DMS79 treated with DMSO at 0.1 percent for 48 hours (cell line): ENCODE measurements at places on chromosomes 5 and 9.

- no peak for DNase-seq
Observed at GRCh38 chr9:105836936-105837660, 142.8 kb downstream of the TMEM38B start.

DNA sequence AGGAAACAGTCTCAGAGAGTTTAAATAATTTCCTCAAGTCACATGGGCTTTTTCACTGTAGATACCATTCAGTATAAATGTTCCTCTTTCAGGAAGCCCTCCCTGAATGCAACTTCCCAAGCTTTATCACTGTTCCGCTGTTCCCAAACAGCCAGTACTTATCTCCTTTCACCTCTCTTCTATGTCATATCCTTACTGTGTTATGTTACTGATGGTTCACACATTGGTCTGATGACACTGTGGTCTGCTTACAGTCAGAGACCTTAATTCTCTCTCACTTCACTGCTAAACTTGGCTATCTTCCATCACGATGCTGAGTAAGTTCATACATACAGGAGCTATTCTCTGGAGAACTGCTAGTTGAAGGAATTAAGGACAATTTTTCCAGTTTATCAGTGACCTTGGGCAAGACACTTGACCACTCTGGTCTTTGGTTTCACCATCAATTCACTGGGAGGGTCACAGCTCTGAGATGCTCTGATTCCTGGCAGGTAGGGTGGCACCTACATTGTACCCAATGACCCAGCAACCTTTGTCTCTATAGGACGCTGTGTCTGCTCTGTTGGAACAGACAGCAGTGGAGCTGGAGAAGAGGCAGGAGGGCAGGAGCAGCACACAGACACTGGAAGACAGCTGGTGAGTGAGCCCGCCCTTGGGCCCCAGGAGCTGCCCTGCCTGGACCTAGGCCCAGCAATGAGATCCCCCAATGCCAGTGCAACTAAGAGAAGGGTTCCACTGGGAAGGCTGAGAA, 42.1 kb upstream of the RARS1 start:
- DNase-seq: no peak

DNA sequence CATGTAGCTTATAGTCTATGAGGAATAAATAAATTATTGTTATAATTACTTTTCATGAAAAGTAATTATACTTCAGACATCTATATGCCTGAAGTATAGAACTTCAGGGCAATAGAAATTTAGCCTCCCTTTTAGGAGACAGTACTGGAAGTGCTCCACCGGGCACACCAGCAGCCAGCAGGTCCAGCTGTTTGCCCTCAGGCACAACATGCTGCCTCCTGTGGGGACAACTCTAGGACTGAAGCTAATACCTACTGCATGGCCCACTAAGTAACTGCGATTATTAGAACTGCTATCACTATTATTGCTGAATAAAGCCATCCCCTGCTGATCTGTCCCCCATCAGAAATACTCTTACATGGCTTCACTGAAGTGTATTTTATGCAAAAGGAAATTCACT, 329.6 kb downstream of the MED10 start:
- no peak for DNase-seq

DNA sequence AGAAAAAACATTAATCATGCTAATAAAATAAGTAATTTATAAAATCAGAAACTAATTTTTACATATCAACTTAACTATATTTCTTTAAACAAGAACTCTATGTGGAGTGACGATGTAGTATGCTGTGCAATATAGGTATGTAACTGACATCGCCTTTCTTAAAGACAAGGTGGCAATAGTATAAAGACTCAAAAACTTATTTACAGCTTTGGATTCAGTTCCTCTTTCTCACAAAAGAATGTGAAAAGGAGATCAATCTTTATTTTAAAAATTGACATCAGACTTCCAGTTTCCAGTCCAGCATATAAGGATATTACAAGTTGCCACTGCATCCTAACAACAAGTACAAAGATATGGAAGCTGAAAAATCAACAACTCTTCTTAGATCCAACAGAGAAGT, 260.3 kb downstream of the TRIM36 start:
- DNase-seq: no peak

- no peak for DNase-seq
Observed at GRCh38 chr9:95610006-95610785, 93.4 kb upstream of the PTCH1 start.

GRCh38 chr5:103224118-103224893, 34.3 kb upstream of the MACIR start:
- DNase-seq: no peak

GRCh38 chr5:169336242-169336641, 35.3 kb upstream of the SLIT3 start:
- no peak for DNase-seq

- DNase-seq: no peak
Observed at GRCh38 chr9:118273048-118273447, 568.8 kb downstream of the TLR4 start.

- no peak for DNase-seq
Observed at GRCh38 chr5:2719332-2719731, 32.1 kb downstream of the IRX2 start.

- DNase-seq: no peak
Observed at GRCh38 chr5:81778642-81779041, 27.7 kb upstream of the SSBP2 start.

GRCh38 chr9:125405938-125406809, 144.5 kb downstream of the GAPVD1 start:
- DNase-seq: no peak

DNA sequence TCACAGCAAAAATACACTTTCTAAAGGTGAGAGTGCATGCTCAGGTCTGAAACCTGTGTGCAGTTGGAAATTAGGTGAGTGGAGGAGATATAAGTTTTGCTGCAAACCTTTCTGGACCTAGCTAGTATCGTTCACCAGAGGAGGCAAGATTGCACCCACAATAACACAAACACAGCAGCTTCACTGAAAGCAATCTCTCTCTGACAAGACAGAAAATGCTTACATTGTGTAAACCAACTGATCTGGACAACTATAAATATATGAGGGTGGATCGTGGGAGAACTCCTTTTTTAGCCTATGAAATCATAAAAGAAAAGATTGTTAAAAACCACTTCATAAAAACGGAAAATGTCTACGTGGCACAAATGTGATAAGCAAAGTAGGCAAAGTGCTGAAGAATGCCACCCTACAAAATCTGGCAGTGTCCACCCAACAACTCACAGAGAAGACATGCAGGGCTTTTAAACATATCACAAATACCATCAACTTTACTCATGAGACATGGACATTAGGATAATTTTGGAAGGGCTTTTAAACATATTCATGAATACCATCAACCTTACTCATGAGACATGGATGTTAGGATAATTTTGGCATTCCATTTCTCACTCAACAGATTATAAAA, 134.3 kb downstream of the CDH18 start:
- DNase-seq: no peak

DNA sequence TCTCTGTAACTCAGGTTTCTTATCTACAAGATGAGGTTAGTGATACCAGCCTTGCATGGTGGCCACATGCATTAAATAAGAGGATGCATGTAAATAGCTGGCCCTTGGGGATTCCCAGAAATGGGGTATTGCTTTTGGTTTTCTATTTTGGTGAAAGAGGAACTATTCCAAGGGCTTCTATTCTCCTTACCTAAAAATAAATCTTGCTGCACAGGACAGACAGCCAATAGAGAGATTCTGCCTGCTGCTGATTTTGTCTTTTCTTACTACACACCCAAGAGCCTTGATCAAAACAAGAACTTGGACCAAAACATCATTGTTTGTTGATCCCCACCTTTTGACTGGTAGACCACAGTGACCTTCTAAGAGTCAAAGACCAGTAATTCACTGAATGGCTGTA, 161.8 kb downstream of the PJA2 start:
- DNase-seq: no peak
